Epithelial cell of prostate (primary cell): ENCODE measurements at places on chromosomes 13 and 19.

DNA sequence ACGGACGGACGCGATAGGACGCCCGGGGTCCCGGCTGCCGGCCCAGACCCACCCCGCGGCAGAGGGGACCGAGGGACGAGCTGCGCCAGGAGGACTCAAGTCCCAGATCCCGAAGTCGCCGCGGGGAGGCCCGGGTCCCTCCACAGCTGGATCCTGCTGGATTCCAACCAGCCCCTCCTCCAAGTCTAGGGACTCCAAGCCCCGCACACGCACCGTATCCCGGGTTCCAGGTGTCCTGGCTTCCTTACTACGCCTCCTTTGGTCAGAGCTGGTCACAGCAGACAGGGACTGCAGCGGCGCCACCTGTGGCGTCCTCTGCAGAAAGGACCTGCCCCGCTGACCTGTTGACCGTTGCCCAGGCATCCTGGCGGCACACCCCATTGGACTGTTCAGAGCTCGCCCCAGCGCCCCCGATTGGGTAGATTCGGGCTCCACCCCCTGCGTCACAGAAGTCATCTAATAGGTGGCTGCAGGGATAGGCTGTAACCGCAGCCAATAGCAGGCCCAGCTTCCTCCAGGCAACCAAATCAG is 29.0 kb upstream of the ZNF709 start:
- DNase-seq = no peak

GRCh38 chr19:17834350-17835181 is 13.2 kb downstream of the JAK3 start:
- DNase-seq = no peak

- DNase-seq = no peak
Measured at GRCh38 chr19:13979244-13979615, 26.9 kb downstream of the RFX1 start.

- DNase-seq = no peak
Measured at GRCh38 chr19:23403581-23404324, 8.5 kb upstream of the ZNF91 start.

DNA sequence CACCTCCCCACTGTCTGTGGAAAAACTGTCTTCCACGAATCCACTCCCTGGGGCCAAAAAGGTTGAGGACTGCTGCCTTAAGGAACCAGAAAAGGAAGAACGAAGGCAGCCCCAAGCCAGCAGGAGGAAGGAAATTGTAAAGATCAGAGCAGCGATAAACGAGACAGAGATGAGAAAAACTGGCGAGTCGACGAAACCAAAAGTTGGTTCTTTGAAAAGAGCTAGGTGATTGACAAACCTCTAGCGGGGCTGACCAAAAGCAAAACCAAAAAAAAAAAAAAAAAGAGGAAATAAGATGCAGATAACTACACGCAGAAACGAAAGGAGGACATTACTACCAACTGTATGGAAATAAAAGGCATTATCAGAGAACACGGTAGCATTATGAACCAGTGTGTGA is 76.9 kb downstream of the GADD45B start:
- DNase-seq = no peak

DNA sequence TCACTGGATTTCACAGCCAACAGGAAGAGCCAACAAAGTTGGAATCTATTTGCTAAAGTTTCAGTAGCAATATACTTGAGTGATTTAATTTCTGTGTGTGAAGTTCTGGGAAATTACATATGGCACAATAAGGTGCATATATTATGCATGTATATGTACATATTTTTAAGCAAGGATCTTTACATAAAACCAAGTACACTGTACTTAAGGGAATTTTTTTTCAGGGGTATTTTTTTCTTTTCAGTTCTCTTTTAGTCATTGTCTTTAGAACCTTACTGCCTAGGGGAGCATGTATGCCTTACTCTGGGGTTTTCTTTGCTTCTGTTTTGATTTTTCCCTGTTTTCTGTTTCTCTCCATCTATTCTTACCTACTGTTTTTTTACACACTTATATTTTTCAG is 7.4 kb downstream of the RAP2A start:
- no peak for DNase-seq
